Colonic mucosa (tissue), 4 donors: ENCODE measurements at places on chromosomes 5 and 9. TPM values are rescaled to one million over a fixed set of nuclear protein-coding genes. Genes with fewer than 3 reads are reported as not detected.

Gene ALDH1A1
- 102 TPM for total RNA-seq

Gene WDR55
- total RNA-seq: 28.7 TPM

Gene RXRA
- 72.0 TPM for total RNA-seq

Gene ZBTB26
- total RNA-seq: 4.3 TPM

Gene NSG2
- 2.5 TPM for total RNA-seq

Gene OCLN
- 176 TPM for total RNA-seq

Gene NTNG2
- 1.3 TPM for total RNA-seq

Gene ECM2
- total RNA-seq: 0.30 TPM

Gene INSL4
- not detected for total RNA-seq

DNA sequence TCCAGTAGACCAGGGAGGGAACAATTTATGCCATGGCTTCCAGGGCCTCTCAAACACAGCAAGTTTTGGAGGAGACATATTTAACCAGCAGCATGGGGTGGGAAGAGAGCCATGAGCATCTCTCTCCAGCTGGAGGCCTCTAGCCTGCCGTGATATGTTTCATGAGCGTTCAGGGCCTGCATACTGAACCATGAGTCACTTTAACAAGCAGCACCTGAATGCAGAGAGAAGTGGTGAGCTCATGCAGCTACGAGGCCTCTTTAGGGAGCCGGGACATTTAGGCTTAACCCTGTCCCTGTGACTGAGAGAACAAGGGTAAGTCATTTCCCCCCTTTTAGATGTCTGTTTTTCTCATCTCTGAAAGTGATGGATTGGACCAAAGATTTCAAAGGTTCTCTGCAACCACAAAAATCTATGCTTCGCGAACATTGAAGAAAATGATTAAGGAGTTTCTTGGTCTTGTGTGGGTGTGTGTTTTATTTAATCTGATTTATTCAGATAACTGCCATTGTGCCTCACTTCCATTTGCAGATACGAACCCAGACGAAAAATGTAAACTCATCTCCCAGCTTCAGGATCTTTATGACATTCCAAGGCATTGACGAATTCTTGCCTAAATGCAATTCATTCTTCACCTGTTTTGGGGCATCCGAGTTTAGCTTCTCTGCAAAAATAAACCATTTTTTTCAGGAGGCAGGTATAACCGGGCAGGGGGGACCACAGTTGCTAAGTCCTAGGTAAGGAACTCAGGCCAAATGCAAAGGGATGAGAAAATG lies 157.0 kb downstream of the GABBR2 start:
- H3K36me3 ChIP-seq: no peaks in the 10 kb centered on the region
- H3K4me1 ChIP-seq: no peaks in the 10 kb centered on the region
- H3K4me3 ChIP-seq: no peak overlapping the region
- H3K27me3 ChIP-seq: no peaks in the 10 kb centered on the region
- peak; percentile 3 for DNase-seq

- H3K36me3 ChIP-seq: no peaks in the 10 kb centered on the region
- no peak overlapping the region for H3K4me3 ChIP-seq
- DNase-seq: no peak
- H3K27ac ChIP-seq: peak overlapping the region; percentile 66
- no peaks in the 10 kb centered on the region for H3K27me3 ChIP-seq
Observed at GRCh38 chr9:113503613-113504211, 40.2 kb downstream of the RGS3 start.

- no peaks in the 10 kb centered on the region for H3K36me3 ChIP-seq
- H3K27me3 ChIP-seq: no peaks in the 10 kb centered on the region
- DNase-seq: no peak
Observed at GRCh38 chr5:83921666-83922193, 201.1 kb upstream of the HAPLN1 start.

DNA sequence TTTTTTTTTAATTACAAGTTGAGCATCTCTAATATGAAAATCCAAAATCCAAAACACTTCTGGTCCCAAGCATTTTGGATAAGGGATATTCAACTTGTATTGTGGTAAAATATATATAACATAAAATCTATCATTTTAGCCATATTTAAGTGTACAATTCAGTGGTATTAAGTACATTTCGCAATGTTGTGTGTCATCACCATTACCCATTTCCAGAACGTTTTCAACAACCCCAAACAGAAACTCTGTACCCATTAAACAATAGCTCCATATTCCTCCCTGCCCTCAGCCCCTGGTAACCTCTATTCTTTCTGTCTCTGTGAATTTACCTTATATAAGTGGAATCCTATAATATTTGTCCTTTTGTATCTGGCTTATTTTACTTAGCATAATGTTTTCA lies 24.9 kb downstream of the TICAM2 start:
- H3K27ac ChIP-seq: no peak overlapping the region
- H3K4me3 ChIP-seq: no peak overlapping the region
- no peaks in the 10 kb centered on the region for H3K27me3 ChIP-seq
- DNase-seq: no peak

DNA sequence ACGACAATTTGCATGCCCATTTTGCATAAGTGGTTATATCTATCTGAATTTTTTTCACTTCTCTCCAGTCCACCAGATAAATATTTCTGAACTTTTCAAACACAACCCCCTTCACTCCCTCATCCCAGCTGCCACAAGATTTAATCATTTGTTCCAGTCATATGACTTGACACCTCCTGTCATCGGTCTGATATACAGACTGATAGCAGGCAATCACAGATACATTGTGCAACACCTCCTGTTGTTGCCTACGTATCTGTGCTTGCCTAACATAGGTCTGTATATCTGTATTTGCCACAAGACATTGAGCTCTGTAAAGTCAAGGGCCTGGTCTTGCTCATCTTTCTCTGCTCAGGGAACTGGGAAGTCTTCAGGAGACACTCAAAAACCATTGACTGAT lies 65.6 kb downstream of the GNA14 start:
- no peak overlapping the region for H3K27ac ChIP-seq
- no peaks in the 10 kb centered on the region for H3K4me1 ChIP-seq
- no peak overlapping the region for H3K4me3 ChIP-seq
- no peaks in the 10 kb centered on the region for H3K27me3 ChIP-seq
- no peaks in the 10 kb centered on the region for H3K36me3 ChIP-seq

DNA sequence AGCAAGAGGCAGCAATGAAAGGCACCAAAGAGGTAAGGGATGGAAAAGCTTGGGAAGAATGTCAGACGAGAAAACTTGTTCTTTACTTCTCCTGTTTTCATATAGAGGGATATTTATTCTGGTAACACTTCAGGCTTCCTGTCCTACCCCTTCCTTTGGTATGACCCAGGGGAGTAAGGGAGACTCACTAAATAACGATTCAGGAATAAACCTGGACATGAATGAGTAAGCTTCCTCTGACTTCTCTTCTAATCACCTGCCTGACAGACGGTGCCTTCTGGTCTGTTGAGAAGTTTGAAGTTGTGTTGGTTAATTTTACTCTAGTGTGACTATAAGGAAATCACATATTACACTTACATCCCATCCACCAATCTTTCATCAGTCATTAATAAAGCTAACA lies 461.2 kb downstream of the CDH12 start:
- no peaks in the 10 kb centered on the region for H3K4me1 ChIP-seq
- DNase-seq: no peak
- no peaks in the 10 kb centered on the region for H3K27me3 ChIP-seq
- no peak overlapping the region for H3K4me3 ChIP-seq
- no peaks in the 10 kb centered on the region for H3K36me3 ChIP-seq
- no peak overlapping the region for H3K27ac ChIP-seq

- H3K36me3 ChIP-seq: no peaks in the 10 kb centered on the region
- no peaks in the 10 kb centered on the region for H3K4me1 ChIP-seq
- DNase-seq: no peak
- no peaks in the 10 kb centered on the region for H3K27me3 ChIP-seq
- no peak overlapping the region for H3K4me3 ChIP-seq
- no peak overlapping the region for H3K27ac ChIP-seq
Observed at GRCh38 chr5:113081091-113081839, 104.7 kb downstream of the DCP2 start.

GRCh38 chr9:111527347-111527746 lies 2.4 kb downstream of the ZNF483 start:
- DNase-seq: no peak
- H3K4me3 ChIP-seq: no peak overlapping the region
- no peaks in the 10 kb centered on the region for H3K27me3 ChIP-seq
- H3K36me3 ChIP-seq: no peaks in the 10 kb centered on the region
- no peak overlapping the region for H3K27ac ChIP-seq
- H3K4me1 ChIP-seq: peaks cover 7% of the 10 kb centered on the region

GRCh38 chr5:135008981-135009735 lies 24.9 kb downstream of the PITX1 start:
- H3K36me3 ChIP-seq: no peaks in the 10 kb centered on the region
- no peak for DNase-seq
- H3K27ac ChIP-seq: no peak overlapping the region
- no peaks in the 10 kb centered on the region for H3K4me1 ChIP-seq
- no peaks in the 10 kb centered on the region for H3K27me3 ChIP-seq

DNA sequence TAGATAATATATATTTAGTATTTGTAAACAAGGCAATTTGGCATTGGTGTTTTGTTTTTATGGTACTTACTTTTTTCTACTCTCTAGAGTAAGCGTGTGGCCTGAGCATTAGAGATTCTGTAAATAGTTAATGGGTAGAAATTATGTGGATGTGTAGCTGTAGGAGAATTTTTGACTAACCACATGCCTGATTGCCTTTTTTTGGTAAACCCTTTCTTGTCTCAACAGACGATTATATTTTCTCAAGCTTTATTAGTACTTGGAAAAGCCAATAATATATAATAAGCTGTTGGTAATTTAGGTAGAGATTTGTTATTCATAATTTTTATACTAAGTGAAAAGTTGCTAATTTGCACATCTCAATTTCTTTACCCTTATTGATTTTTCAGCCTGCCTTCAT lies 76.8 kb downstream of the FCHO2 start:
- no peaks in the 10 kb centered on the region for H3K4me1 ChIP-seq
- no peaks in the 10 kb centered on the region for H3K27me3 ChIP-seq

DNA sequence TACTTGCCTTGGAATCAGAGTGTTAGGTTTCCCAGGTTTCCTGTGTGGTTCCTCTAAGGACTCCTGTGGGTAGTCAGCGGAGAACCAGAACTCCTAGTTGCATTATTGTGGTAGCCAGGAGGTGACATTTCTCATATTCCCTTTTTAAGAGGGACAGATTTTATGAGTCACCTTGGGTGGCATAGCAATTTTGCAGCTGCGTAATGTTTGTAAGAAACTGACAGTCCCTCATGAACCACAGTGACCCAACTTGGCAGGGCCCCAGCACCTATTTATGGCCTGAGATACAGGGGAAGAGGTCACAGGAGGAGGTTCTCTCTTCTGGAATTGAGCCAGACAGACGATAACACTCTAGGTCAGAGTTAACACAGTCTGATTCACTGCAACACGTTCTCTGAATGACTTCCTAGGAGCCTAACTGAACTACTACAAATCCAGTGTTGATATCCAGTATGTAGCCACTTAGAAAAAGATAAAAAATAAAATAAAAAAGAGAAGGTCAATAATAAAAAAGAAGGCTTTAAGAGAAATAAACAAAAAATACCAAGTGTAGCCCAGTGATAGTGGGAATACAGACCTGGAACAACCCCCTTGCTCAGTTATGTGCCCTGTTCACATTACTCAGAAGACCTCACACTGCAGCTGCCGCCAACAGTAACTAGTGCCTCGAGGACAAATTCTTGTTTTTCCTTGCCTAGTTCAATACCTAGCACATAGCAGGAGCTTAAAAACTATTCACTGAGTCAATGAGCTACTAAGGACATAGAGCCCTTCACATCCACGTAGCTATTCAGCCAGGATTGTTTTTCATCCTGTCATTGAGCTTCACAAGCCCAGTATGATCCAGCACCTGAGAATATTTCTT lies 50.7 kb upstream of the VLDLR start:
- no peaks in the 10 kb centered on the region for H3K27me3 ChIP-seq
- peak; percentile 96 for DNase-seq
- H3K4me1 ChIP-seq: peaks cover 3% of the 10 kb centered on the region
- no peak overlapping the region for H3K27ac ChIP-seq
- no peak overlapping the region for H3K4me3 ChIP-seq

DNA sequence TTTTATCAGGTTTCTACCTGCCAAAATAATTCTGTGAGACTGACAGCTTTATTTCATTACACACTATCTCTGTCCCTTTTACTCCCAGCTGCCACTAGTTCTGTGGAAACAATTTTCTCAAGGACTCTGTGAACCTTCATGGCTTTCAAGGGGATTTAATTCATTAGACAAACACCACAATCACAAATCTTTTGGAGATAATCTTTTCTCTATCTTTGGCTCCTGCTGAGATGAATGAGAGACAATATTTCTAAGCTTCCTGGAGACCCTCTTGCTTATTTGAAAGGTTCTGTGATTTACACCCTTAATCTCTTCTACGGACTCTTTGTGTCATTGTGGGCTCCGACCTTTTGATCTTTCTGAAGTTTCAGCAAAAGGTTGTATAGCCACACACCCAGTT lies 222.6 kb downstream of the PRDM9 start:
- no peaks in the 10 kb centered on the region for H3K4me1 ChIP-seq
- H3K4me3 ChIP-seq: no peak overlapping the region
- no peaks in the 10 kb centered on the region for H3K27me3 ChIP-seq
- no peak for DNase-seq
- no peaks in the 10 kb centered on the region for H3K36me3 ChIP-seq

DNA sequence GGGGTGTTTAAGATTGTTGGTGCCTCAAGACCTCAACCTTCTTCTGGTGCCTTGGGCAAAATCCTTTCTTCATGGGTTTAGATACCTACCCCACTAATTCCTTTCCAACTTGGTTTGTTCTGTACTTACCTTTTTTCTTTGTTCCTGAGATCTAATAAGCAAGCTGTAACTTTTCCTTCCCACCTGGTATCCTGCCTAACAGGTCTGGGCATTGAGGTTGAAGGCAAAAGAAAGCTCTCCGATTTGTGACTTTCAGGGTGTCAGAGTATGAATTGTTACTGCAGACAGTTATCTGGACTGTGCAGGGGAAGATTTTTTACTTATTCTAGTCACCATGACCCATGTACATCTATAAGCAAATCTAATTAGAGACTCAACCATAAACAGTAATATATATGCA lies 162.6 kb upstream of the DMRT1 start:
- no peaks in the 10 kb centered on the region for H3K36me3 ChIP-seq
- DNase-seq: no peak
- no peak overlapping the region for H3K4me3 ChIP-seq
- no peaks in the 10 kb centered on the region for H3K4me1 ChIP-seq
- no peaks in the 10 kb centered on the region for H3K27me3 ChIP-seq
